ENCODE measurements at places on chromosomes 5 and 9.

- no peak overlapping the region for H3K27ac ChIP-seq
- no peak for DNase-seq
- H3K4me1 ChIP-seq, result no peaks in the 10 kb centered on the region
These were observed 8.3 kb downstream of the ZNF483 start for GRCh38 chr9:111533099-111533790.

DNA sequence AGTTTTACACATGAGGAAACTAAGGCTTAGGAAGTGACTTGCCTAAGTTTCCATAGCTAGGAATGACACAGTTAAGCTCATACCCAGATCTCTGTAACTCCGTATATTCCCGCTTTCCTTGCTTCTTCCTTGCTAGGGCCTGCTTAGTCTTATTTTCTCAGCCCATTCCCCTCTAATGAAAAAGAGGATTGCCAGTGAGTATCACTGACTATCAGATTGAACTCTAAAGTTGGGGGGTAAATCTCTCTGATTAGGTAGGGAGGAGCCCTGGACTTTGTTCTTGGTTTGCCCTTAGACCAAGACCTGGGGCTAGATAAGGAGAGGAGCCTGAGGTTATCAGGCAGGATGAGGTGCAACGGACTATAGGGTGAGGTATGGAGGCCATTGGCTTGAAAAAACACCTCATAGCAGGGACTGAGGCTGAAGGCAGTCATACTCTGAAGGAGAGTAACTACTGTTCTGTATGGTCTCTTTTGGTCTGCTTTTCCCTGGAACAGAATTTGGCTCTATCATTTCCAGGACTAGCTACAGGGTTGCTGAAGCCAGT, 2.5 kb downstream of the TRIM32 start:
- no peaks in the 10 kb centered on the region for H3K27me3 ChIP-seq
- peaks cover 6% of the 10 kb centered on the region for H3K4me1 ChIP-seq
- H3K27ac ChIP-seq, result no peak overlapping the region

- no peak overlapping the region for H3K4me3 ChIP-seq
- H3K4me1 ChIP-seq, result no peaks in the 10 kb centered on the region
- no peak for DNase-seq
- no peaks in the 10 kb centered on the region for H3K27me3 ChIP-seq
These were observed 7.6 kb downstream of the PTGER4 start for GRCh38 chr5:40687321-40687720.

- no peak overlapping the region for H3K27ac ChIP-seq
- DNase-seq, result no peak
- H3K36me3 ChIP-seq, result no peaks in the 10 kb centered on the region
- no peak overlapping the region for H3K4me3 ChIP-seq
- H3K27me3 ChIP-seq, result no peaks in the 10 kb centered on the region
These were observed 1.2 kb upstream of the PCDHGA5 start for GRCh38 chr5:141362719-141363118.

- no peaks in the 10 kb centered on the region for H3K36me3 ChIP-seq
- DNase-seq, result no peak
- H3K4me1 ChIP-seq, result no peaks in the 10 kb centered on the region
- no peaks in the 10 kb centered on the region for H3K27me3 ChIP-seq
These were observed 658.1 kb upstream of the CHD1 start for GRCh38 chr5:99586878-99587277.

- H3K36me3 ChIP-seq, result no peaks in the 10 kb centered on the region
- no peak overlapping the region for H3K27ac ChIP-seq
- no peaks in the 10 kb centered on the region for H3K4me1 ChIP-seq
- H3K4me3 ChIP-seq, result no peak overlapping the region
These were observed 144.0 kb downstream of the MYO10 start for GRCh38 chr5:16791904-16792597.

DNA sequence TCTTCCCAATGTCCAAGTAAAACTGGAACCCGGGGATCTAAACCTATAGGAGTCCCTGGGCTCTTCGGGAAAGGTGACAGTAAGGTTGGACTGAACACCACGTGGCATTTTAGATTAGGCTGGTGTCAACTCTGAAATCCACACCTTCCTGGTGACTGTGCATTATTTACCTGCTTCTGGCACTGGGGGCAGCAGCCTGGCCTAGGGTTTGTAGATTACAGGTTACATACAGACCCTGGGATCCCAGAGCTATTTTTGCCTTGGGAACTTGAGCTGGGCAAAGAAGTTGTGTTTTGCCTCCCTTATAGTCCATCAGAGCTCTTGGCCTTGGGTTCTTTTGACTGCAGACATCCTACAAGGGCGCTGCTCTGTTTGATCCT, 173.2 kb downstream of the DAB2IP start:
- H3K27ac ChIP-seq, result no peak overlapping the region
- DNase-seq, result peak; percentile 3
- no peaks in the 10 kb centered on the region for H3K27me3 ChIP-seq
- H3K4me1 ChIP-seq, result no peaks in the 10 kb centered on the region
- H3K4me3 ChIP-seq, result no peak overlapping the region

DNA sequence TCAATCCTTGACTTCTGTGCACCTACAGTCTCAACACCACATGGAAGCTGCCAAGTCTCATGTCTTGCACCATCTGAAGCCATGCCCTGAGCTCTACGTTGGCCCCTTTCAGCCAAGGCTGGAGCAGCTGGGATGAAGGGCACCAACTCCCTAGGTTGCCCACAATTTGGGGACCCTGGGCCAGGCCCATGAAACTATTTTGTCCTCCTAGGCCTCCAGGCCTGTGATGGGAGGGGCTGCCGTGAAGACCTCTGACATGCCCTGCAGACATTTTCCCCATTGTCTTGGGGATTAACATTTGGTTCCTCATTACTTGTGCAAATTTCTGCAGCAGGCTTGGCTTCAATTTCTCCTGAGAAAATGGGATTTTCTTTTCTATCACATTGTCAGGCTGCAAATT, 285.1 kb downstream of the DTWD2 start:
- H3K4me3 ChIP-seq, result no peak overlapping the region
- H3K4me1 ChIP-seq, result no peaks in the 10 kb centered on the region
- H3K27ac ChIP-seq, result no peak overlapping the region
- DNase-seq, result no peak
- no peaks in the 10 kb centered on the region for H3K36me3 ChIP-seq
- H3K27me3 ChIP-seq, result no peaks in the 10 kb centered on the region

GRCh38 chr9:129656795-129657390, 8.6 kb upstream of the PRRX2 start:
- no peak overlapping the region for H3K27ac ChIP-seq
- H3K27me3 ChIP-seq, result no peaks in the 10 kb centered on the region
- no peak for DNase-seq
- H3K4me1 ChIP-seq, result no peaks in the 10 kb centered on the region

- no peak overlapping the region for H3K27ac ChIP-seq
- H3K36me3 ChIP-seq, result no peaks in the 10 kb centered on the region
- H3K4me1 ChIP-seq, result no peaks in the 10 kb centered on the region
- H3K4me3 ChIP-seq, result no peak overlapping the region
- H3K27me3 ChIP-seq, result no peaks in the 10 kb centered on the region
These were observed 458.2 kb downstream of the TMEM232 start for GRCh38 chr5:110268283-110268682.

DNA sequence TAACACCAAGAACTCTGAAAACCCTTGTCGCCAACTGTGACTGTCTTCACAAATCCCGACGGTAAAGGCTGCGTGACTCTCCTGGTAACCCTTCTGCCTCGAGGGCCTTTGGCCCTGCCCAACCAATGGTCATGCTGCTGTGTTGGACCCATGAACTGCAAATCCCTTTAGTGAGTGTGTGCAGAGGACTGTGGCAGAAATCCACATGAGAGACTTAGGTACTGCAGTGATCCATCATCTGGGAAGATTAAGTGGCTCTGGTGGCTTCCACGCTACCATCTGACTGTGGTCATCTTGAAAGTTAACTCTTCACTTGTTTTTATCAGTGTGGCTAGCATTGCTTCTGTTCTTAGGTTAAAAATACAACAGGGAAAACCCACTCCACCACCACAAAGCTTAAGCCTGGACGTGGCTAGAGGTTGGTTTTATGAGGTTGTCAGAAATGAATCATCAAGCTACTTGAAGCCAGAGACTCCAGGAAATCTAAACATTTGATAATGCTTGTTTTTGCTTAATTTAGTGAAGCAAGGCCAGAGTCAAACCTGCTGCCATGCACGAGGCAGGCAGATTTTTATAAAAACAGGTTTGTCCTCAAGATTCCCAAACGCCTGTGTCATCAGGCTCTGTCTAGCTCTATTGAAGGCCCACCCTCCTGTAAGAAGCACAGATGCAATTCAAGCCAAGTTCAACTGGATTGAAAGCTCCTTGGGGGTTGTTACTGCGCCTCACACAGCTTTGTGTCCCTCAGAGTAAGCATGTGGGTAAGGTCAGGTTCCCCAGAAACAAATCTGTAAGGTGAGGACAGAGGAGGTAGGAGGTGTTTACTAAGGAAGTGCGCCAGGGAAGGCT, 52.7 kb upstream of the ERCC6L2 start:
- no peak overlapping the region for H3K4me3 ChIP-seq
- no peak for DNase-seq
- H3K4me1 ChIP-seq, result no peaks in the 10 kb centered on the region

- peak overlapping the region; percentile 17 for H3K4me3 ChIP-seq
- H3K4me1 ChIP-seq, result no peaks in the 10 kb centered on the region
- no peak for DNase-seq
- no peaks in the 10 kb centered on the region for H3K27me3 ChIP-seq
- no peaks in the 10 kb centered on the region for H3K36me3 ChIP-seq
- peak overlapping the region; percentile 54 for H3K27ac ChIP-seq
These were observed 482 bp downstream of the SLC27A6 start for GRCh38 chr5:128965638-128966302.

DNA sequence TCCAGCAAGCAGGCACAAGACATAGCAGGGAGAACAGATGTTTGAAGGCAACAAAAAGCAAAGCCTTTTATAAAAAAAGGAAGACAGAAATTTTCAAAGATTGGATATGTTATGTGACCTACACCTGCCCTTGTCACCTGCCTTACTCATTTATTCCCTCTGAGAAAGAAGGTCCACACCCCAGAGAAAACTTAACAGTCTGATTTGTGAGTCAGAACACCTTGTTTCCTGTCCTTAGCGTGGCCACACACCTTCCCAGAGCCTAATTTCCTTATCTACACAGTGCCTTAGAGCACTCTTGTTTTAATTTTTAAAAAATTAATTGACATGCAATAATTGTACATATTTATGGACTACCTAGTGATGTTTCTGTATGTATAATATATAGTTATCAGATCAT, 419.0 kb upstream of the DAB2 start:
- no peak for DNase-seq
- no peaks in the 10 kb centered on the region for H3K36me3 ChIP-seq
- no peak overlapping the region for H3K27ac ChIP-seq
- H3K4me3 ChIP-seq, result no peak overlapping the region

- no peaks in the 10 kb centered on the region for H3K4me1 ChIP-seq
- DNase-seq, result no peak
- H3K4me3 ChIP-seq, result no peak overlapping the region
- no peaks in the 10 kb centered on the region for H3K36me3 ChIP-seq
- no peaks in the 10 kb centered on the region for H3K27me3 ChIP-seq
These were observed 1243.0 kb upstream of the CDH9 start for GRCh38 chr5:28281351-28281750.

GRCh38 chr5:134383980-134384697, 12.8 kb downstream of the UBE2B start:
- no peak overlapping the region for H3K27ac ChIP-seq
- no peaks in the 10 kb centered on the region for H3K4me1 ChIP-seq
- H3K36me3 ChIP-seq, result peaks cover 14% of the 10 kb centered on the region
- no peak for DNase-seq
- no peaks in the 10 kb centered on the region for H3K27me3 ChIP-seq

- H3K27me3 ChIP-seq, result no peaks in the 10 kb centered on the region
- no peak overlapping the region for H3K4me3 ChIP-seq
- H3K27ac ChIP-seq, result no peak overlapping the region
- no peaks in the 10 kb centered on the region for H3K36me3 ChIP-seq
- no peaks in the 10 kb centered on the region for H3K4me1 ChIP-seq
These were observed 106.5 kb downstream of the FANCC start for GRCh38 chr9:95211028-95211427.

DNA sequence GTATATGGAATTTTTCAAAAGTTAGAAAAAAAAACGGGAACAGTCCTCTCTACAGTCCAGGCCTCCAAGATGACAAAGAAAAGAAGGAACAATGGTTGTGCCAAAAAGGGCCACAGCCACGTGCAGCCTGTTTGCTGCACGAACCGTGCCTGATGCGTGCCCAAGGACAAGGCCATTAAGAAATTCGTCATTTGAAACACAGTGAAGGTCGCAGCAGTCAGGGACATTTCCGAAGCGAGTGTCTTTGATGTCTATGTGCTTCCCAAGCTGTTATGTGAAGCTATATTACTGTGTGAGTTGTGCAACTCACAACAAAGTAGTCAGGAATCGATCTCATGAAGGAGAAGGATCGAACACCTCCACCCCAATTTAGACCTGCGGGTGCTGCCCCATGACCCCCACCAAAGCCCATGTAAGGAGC, 37.4 kb downstream of the HMGCR start:
- no peak overlapping the region for H3K27ac ChIP-seq
- DNase-seq, result no peak
- H3K4me1 ChIP-seq, result no peaks in the 10 kb centered on the region
- no peaks in the 10 kb centered on the region for H3K36me3 ChIP-seq
- H3K4me3 ChIP-seq, result no peak overlapping the region

DNA sequence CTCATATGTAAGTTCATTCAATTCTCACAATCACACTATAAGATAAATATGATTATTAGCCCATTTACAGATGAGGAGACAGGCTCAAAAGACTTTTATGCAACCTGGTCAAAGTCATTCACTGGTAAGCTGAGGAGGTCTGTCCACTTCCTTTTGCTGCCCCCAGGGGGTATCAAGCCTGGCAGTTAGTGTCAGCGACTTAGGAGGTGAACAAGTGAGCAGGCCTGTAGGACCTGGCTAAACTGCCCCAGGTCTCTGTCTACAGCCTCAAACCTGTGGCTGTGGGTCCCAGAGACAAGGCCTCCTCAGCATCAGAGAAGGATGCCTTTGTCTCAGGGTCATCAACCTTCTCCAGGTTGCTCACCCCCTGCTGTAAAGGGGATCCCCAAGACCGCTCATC, 10.4 kb downstream of the TGFBI start:
- no peak overlapping the region for H3K4me3 ChIP-seq
- H3K4me1 ChIP-seq, result no peaks in the 10 kb centered on the region
- H3K27ac ChIP-seq, result no peak overlapping the region
- no peaks in the 10 kb centered on the region for H3K27me3 ChIP-seq
- no peaks in the 10 kb centered on the region for H3K36me3 ChIP-seq

DNA sequence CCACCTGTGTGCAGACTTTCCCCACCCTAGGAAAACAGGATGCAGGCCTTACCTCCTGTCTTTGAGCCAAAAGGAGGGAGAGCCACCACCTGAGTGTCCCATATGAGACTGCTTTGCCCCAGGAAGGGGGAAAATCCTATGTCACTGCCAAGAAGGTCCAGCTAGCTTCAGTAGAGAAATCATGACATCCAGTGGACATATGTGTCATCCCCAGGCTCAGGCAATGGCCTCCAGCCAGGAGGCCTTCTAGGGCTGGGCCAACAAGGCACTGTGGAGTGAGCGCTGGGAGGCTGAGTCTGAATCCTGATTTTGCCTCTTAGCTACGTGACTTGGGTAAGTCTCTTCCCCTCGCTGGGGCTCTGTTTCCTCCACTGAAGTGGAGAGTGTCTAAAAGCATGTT, 60.2 kb downstream of the SMIM23 start:
- no peaks in the 10 kb centered on the region for H3K4me1 ChIP-seq
- no peaks in the 10 kb centered on the region for H3K27me3 ChIP-seq
- no peak for DNase-seq
- H3K36me3 ChIP-seq, result no peaks in the 10 kb centered on the region
- no peak overlapping the region for H3K27ac ChIP-seq
